ENCODE measurements at places on chromosomes 2 and 18. TPM values are rescaled to one million over a fixed set of nuclear protein-coding genes. Genes with fewer than 3 reads are reported as not detected.
A peak's percentile ranks its signal among the peaks of the same experiment; 100 is the strongest.

- H3K27me3 ChIP-seq, result no peaks in the 10 kb centered on the region
- H3K4me1 ChIP-seq, result no peaks in the 10 kb centered on the region
- H3K4me3 ChIP-seq, result no peak overlapping the region
- no peaks in the 10 kb centered on the region for H3K36me3 ChIP-seq
- no peak overlapping the region for H3K27ac ChIP-seq
These were observed 122.7 kb downstream of the DNER start for GRCh38 chr2:229591611-229592010.

DNA sequence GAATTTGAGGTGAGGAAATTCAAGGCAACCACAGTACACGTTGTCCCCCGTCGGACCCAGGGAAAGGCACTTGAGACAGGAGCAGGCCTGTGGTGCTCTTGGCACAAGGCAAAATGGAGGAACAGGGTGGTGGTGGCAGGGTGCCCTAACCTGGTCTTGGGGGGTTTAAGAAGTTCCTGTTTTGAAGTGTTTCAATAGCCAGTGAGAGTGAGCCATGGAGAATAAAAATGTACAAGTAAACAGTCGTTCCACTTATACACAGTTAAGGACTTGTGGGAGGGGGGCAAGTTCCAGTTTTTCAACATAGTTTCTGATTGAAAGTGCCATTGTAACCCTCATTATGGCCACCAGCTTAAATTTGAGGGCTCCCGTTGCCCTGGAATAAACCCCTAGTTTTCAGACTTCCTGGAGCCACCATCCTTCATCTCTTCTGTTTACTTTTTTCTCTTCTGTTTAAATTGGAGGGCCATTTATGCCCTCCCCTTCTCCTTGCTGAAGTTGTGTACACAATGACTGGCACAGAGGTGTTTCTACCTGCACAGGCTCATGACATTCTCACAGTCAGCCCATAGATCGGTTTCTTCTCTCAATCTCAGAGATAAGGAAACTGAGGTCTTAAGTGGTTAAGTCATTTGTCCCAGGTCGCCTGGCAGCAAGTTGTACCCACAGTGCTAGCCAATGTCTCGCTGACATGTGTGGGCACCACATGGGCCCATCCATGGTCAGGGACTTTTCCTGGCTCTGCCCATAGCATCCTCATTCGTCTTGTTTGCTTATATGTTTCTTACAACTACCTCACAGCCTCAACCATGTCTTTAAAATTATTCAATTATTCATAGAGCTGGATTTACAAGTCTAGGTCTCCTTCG lies 66.0 kb upstream of the ST3GAL5 start:
- no peaks in the 10 kb centered on the region for H3K36me3 ChIP-seq
- H3K4me1 ChIP-seq, result peaks cover 39% of the 10 kb centered on the region
- H3K27ac ChIP-seq, result peak overlapping the region; percentile 96
- H3K27me3 ChIP-seq, result no peaks in the 10 kb centered on the region
- DNase-seq, result no peak

The LYG2 gene
- 0.30 TPM for total RNA-seq

- H3K36me3 ChIP-seq, result no peaks in the 10 kb centered on the region
- no peak overlapping the region for H3K27ac ChIP-seq
- H3K27me3 ChIP-seq, result no peaks in the 10 kb centered on the region
- no peak for DNase-seq
These were observed 120.8 kb downstream of the NFATC1 start for GRCh38 chr18:79516441-79516931.

The OTOF gene
- total RNA-seq, result not detected

DNA sequence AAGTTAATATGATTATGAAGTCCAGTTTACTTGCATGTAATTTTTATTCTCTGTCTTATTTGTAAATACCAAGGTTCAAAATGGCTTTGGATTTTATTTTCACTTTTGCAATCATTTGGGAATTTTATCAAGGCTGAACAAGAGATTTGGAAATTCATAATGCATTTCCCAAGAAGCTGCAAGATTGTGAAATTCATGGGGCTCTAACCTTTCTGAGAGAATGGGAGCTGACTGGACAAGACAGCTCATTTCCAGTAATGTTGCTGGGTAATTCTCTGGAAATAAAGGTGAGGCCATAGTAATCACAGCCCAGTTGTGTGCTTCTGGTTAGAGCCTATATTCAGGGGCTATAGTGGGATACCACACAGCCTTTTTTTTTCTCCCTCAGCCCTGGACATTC lies 21.5 kb upstream of the NABP1 start:
- H3K36me3 ChIP-seq, result no peaks in the 10 kb centered on the region
- H3K4me1 ChIP-seq, result no peaks in the 10 kb centered on the region
- DNase-seq, result no peak
- no peak overlapping the region for H3K4me3 ChIP-seq
- H3K27me3 ChIP-seq, result no peaks in the 10 kb centered on the region

GRCh38 chr18:63951302-63951705 lies 2.2 kb downstream of the HMSD start:
- H3K36me3 ChIP-seq, result no peaks in the 10 kb centered on the region
- no peaks in the 10 kb centered on the region for H3K4me1 ChIP-seq
- H3K27me3 ChIP-seq, result no peaks in the 10 kb centered on the region
- H3K27ac ChIP-seq, result no peak overlapping the region
- H3K4me3 ChIP-seq, result no peak overlapping the region

DNA sequence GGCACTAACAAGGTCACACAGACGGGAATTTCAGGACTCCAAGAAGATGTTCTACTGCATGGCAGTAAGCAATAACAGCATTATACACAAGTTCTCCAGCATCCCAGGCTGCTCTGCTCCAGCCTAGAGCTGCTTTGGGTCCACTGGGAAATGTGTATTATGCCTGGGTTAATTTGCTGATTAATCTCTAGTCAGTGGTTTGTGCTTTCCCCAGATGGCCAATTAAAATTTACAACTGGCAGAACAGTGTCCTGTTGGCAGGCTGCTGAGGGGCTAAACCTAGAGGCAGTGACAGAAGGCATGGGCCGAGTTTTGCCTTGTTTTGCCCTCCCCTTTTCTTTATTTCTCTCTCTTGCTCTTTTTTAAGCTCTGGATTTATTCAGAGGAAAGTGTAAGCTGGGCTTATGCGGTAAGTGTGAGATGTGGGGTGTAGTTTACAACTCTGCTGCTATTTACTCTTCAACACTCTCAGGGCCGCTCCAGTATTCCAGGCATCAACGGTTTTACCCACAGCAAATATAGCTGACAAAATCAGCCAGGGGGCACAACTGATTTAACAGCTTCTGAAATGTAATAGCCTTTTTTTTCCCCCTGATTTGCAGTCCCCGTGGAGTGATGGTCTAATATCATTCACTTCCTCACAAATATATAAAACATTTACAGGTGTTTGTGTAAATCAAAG lies 348.0 kb downstream of the GPD2 start:
- no peaks in the 10 kb centered on the region for H3K36me3 ChIP-seq
- no peak overlapping the region for H3K27ac ChIP-seq
- no peak for DNase-seq
- H3K4me1 ChIP-seq, result no peaks in the 10 kb centered on the region

DNA sequence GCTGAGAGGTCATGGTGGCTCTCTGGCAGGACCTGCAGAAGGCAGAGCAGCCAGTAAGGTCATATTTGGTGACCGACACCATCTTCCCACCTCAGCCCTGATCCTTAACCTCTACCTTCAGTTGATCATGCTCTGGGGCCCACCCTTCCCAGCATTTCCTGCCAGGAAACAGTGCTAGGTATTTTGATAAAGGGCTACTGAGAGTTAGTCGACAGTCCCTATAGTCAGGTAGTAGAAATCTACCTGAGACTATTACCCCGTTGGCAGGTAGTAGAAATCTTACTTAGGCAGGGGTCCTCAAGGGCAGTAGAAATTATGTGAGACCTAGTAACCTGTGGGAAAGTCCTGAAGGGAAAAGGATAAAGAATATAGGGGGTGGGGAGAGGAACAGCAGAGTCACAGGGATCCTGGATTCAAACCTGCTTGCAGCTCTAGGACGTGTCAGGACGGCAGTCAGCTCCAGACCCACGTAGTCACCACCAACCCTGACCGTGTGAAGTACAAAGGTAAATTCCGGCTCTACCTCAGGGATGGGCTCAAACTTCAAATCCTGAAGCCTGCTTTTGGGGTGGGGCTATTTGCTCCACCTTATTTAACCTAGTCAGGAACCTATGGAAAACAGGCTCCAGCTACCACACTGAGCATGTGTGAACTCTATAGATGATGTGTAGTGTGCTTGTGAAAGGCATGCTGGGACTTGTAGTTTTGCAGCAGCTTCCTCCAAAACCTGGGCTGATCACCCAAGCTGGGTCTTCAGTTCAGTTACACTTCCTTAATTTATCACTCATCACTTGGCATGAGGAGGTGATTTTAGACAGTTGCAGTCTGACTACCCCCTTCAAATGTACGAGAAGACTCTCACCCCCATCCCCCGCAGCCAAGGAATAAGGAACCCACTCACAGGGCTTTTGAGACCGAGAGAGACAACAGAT lies at the start of gene DQX1:
Gene DQX1, minus strand, starts transcription at position 515 of the 932 bp plus-strand sequence. Its CDS starts 502 bp downstream, at position 13.
- H3K27ac ChIP-seq, result no peak within 1 kb of the TSS
- H3K36me3 ChIP-seq, result peaks cover 30% of the 10 kb centered on the region
- DNase-seq, result no peak
- H3K27me3 ChIP-seq, result no peaks in the 10 kb centered on the region
- no peak within 1 kb of the TSS for H3K4me3 ChIP-seq

DNA sequence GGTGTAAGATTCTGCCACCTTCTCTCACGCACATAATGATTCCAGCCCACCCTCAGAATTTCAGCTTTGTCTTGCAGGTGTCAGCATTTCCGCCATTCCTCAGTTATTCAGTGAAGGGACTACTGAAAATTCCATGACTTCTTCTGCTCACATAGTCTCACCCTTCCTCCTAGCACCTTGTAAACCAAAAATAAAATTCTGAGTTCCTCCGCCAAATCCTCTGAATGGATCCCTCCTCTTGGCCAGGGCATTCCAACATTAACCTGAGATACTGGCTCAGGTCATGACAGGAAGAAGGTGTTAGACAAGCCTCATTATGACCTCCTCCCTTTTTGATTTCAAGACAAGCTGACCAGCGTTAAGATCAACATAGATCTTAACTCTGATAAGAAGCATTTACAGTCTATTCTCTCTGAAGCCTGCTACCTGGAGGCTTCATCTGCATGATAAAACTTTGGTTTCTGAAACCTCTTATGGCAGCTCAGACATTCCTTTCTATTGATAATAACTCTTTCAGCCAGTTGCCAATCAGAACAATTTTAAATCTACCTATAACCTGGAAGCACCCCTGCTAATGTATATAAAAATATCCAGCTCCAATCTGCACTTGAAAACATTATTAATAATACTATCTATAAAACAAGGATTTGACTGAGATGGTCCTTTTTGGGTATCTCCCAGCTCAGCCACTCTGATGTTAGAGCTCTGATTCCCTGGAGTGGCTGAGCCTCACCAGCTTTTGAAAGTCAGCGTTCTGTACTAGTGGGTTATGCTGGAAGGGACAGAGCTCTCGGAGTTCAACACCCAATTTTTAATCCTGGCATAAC lies 136.4 kb upstream of the APCDD1 start:
- H3K27me3 ChIP-seq, result no peaks in the 10 kb centered on the region
- no peaks in the 10 kb centered on the region for H3K4me1 ChIP-seq
- H3K36me3 ChIP-seq, result no peaks in the 10 kb centered on the region
- DNase-seq, result no peak
- H3K4me3 ChIP-seq, result no peak overlapping the region

DNA sequence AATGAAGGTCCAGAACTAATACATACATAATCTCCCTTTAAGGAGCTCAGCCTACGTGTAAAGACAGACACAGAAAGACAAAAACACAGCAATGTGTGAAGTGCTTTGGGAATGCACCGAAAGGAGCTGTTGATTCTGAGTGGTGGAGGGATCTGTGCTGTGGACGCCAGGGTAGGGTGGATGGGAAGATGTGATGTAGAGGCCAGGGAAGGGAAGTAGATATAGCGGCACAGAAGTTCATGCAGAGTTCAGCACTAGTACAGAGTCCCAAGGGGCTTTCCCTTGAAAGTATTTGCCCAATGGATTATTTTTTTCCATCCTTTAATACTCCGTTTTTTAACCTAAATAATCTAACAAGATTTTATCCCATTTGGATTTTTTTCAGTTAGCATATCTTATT lies 32.1 kb upstream of the DOCK10 start:
- H3K4me3 ChIP-seq, result no peak overlapping the region
- H3K27me3 ChIP-seq, result no peaks in the 10 kb centered on the region
- peaks cover 10% of the 10 kb centered on the region for H3K4me1 ChIP-seq
- peak; percentile 25 for DNase-seq
- H3K36me3 ChIP-seq, result no peaks in the 10 kb centered on the region

GRCh38 chr2:152883951-152884487 lies 165.6 kb downstream of the ARL6IP6 start:
- no peak overlapping the region for H3K27ac ChIP-seq
- H3K27me3 ChIP-seq, result no peaks in the 10 kb centered on the region
- H3K4me3 ChIP-seq, result no peak overlapping the region

DNA sequence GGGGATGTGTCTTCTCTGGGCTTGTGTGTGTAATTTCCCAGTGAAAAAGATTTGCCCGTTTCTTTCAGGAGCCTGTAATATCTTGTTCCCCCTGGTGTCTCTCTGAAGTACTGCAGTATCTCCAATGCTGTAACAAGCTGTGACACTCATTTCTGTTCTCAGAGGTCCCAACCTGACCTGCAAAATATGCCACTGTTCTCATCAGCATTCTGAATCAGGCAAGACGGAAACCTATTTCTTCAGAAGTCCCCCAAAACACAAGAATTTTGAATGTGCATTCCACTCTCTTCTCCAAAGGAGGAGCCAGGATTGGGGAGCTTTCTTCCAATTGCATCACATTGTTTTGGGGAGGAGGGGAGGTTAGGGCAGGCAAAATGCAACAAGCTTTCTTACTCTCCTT lies 77.0 kb upstream of the CNGA3 start:
- no peaks in the 10 kb centered on the region for H3K4me1 ChIP-seq
- H3K36me3 ChIP-seq, result no peaks in the 10 kb centered on the region
- no peak overlapping the region for H3K4me3 ChIP-seq
- peak; percentile 28 for DNase-seq
- H3K27me3 ChIP-seq, result no peaks in the 10 kb centered on the region

GRCh38 chr2:158315000-158315399 lies 141.6 kb downstream of the CCDC148 start:
- H3K27ac ChIP-seq, result no peak overlapping the region
- no peak overlapping the region for H3K4me3 ChIP-seq
- no peaks in the 10 kb centered on the region for H3K36me3 ChIP-seq
- H3K4me1 ChIP-seq, result no peaks in the 10 kb centered on the region
- DNase-seq, result no peak
- no peaks in the 10 kb centered on the region for H3K27me3 ChIP-seq

DNA sequence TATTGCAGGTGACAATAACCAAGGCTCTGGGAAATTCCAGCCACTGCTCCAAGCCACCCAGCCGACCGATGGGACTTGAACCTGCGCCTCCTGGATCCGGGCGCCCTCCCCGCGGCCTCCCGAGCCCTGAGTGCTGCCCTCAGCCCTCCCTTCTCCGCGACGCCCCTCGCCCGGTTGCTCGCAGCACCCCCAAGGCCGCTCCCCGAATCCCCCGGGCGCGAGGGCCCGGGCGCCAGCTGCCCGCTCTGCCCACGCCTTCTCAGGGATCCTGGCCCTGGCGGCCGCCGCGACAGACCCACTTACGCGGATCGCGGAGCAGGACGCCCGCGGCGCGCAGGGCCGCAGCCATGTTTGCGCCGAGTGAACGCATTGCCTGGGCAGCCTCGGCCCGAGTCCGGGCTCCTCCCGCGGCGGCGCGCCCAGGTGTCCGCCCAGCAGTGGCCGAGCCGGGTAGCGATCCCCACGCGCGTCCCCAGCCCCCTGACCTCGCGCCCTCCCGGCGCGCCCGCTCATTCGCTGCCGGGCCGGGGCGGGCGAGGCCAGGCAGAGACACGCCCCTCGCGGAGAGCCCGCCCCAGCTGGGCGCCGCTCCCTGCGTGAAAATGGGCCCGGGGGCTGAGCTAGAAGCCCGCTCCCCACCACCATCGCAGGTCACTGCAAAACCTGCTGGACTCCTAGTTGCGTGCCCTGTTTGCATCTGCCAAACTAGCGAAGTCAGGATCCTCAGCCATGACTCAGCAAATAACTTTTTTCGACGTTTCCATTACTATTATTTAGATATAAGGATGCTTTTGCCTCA lies at the start of gene FECH:
Gene FECH, minus strand, starts transcription at position 452 of the 799 bp plus-strand sequence. Its CDS starts 82 bp downstream, at position 370.
- peak; percentile 34 for DNase-seq
- H3K27me3 ChIP-seq, result no peaks in the 10 kb centered on the region
- peak within 1 kb of the TSS; percentile 36 for H3K27ac ChIP-seq
- H3K4me1 ChIP-seq, result 0 out of 2 replicates have a peak, but pooled peaks cover 2% of the 10 kb centered on the region
- no peaks in the 10 kb centered on the region for H3K36me3 ChIP-seq

Data from SJCRH30 (cell line).